ENCODE measurements at places on chromosomes 7 and 10.

DNA sequence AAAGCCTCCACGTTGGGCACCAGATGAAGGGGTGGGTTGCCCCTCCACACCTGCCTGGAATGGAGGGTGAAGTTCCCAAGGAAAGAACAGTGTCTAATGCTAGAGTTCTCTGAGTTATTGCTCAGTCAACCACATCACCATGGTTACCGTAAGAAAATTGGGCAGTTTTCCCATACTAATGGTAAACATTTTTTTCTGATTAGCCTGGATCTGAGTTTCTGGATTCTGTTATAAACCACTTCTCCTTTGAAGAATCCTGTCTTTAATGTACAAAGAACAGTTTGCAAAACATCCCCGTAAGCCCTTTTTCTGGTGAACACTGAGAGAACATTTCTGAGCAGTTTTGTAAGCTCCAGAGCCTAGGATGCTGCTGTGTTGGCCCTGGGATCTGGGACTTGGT, 45.5 kb downstream of the ABCC2 start:
- DNase-seq: no peak

- DNase-seq: no peak
These were observed 27.8 kb downstream of the AFAP1L2 start for GRCh38 chr10:114376523-114376922.

DNA sequence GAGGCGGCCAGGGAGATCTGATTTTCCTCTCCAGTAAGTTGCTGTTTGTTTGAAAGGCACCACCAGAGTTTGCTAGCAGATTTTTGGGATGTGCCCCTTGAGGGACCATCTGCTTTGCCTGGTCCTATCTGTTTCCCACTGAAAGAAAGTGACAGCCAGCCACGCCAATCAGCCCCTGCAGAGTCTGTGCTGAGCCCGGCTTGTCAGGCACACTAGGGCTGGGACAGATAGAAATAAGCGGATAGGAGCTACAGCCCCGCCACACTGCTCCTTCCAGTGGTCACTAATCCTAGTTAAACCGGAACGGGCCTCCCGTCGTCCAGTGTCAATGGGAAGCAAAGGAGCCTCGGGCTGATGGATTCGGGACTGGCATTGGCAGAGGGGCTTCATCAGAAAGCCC, 161.9 kb upstream of the PRR15 start:
- no peak for DNase-seq

DNA sequence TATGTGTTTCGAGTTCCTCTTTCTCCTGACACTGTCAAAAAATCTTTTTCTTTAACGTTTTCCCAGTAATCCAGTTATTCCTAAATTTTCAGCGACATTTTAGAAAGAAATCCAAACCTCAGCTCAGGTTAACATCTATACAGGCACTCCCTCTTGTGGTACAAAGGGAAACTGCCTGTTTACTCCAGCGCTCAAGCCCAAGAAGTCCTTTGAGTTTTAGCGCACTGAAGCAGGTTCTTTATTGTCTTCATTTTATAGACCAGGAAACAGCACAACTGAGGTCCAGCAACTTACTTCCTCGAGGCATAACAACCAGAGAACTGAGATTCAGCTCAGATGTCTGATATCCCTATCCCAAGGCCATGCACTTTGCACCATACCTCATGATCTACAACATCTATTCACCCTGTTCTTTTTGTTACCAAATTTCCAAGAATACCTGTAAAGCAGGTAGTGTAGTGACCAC, 287.2 kb upstream of the MKLN1 start:
- DNase-seq: no peak

GRCh38 chr10:97726636-97727178, 10.2 kb upstream of the ZFYVE27 start:
- DNase-seq: no peak
